Stimulated activated CD4-positive, alpha-beta T cell treated with anti-CD3 and anti-CD28 coated beads, Interleukin-1b, Interleukin-23, amount 100 ng/mL, for 1 hour (primary cell): ENCODE measurements at places on chromosomes 7 and 10.

DNA sequence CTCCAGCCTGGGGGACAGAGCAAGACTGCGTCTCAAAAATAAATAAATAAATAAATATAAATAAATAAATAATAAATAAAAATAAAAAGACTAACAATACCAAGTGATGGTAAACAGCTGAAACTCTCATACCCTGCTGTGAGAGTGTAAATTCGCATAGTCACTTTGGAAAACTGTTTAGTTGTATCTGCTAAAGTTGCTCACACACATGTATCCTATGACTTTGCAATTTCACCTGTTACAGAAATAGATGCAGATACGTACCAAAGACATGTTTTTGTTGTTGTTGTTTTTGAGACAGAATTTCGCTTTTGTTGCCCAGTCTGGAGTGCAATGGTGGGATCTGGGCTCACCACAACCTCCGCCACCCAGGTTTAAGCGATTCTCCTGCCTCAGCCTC is 135.7 kb downstream of the IDE start:
- DNase-seq = no peak

DNA sequence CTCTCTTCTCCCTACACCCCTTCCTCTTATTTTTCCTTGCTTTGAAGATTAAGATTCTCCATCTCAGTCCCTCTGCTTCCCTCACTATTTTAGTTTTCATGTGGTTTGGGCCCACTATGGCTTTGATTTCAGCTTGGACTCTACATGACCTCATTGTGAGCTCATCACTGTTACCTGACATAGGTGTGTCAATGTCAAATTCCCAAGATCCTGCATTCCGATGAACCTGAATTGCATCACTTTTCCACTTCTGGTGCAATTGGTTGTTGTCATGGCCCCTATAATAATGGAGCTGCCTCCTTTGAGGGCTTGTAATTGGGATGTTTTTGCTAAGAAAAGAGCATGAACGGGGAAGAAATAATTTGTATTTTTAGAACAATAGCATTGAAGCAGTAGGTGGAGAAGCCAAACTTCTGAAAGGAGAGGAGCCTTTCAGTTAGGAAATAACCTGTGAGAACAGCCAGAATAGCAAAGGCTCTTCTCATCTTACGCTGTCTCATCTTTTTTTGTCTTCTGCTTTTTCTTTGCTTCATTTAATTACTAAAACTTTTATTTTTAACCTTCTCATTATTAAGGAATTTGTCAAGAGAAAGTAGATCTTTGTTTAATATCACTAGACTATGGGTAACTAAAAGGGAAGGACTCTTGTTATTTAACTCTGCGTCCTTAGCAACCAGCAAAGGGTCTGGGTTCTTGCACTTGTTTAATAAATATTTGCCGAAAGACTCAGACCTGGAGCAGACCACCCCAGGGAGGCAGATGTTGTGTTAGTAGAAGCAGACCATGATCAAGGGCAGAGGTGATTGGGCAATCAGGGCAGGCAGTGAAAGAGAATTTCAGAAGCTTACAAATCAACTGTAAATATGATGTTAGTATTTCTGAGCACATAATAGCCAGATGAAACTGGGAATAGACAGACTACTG is 95.4 kb downstream of the TES start:
- no peak for DNase-seq

- DNase-seq = no peak
Measured at GRCh38 chr10:70461397-70462348, 16.9 kb upstream of the PALD1 start.

- DNase-seq = no peak
Measured at GRCh38 chr7:103637094-103637493, 191.1 kb upstream of the SLC26A5 start.

DNA sequence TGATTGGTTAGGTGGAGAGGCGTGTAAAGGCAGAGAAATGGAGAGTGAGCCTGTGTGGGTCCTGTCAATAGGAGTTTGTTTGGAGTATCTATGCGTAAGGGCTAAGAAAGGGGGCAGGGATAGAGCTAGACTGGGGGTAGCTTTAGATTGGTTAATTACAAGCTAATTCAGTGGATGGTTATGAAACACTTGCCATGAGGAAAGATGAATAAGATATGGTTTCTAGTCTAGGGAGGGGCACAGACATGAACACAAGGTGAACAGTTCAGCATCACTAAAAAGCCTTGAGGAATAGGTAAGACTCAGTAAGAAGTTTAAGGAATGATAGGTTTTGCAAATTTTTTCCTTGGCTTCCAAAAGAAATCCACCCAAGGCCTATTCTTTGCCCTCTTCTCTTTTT is 50.6 kb downstream of the PLPP4 start:
- no peak for DNase-seq

DNA sequence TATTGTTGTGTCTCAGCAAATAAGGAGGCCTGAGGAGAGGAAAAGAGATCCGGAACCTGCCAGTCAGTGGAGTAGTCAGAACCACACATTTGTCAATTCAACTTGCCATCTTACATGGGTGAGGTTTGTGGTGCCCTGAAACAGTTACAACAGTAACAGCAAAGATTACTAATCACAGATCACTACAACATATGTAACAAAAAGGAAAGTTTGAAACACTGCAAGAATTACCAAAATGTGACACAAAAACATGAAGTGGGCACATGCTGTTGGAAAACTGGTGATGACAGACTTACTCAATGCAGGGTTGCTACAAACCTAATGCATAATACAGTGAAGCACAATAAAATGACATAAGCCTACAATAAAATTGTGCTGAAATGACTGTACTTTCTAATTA is 89.4 kb downstream of the LRRN3 start:
- DNase-seq = no peak
